ENCODE measurements at places on chromosomes 5 and 9.

- DNase-seq = no peak
Observed at GRCh38 chr5:88957013-88957412, 74.0 kb upstream of the MEF2C start.

DNA sequence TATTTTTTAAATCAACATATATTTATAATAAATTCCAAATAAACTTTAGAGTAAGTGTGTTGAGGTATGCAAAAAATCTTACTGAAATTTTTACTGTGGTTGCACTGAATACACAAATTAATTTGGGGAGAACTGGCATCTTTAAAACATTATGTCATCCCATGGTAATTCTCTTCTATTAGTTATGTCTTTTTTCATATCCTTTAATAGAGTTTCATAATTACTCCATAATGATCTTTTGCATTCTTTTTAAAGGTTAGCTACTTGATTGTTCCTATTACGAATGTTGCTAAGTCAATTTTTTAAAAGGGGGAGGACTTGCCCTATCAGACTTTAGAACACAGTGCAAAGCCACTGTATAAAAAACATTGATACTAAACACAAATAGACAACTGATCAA is 26.8 kb downstream of the SSBP2 start:
- DNase-seq = no peak

DNA sequence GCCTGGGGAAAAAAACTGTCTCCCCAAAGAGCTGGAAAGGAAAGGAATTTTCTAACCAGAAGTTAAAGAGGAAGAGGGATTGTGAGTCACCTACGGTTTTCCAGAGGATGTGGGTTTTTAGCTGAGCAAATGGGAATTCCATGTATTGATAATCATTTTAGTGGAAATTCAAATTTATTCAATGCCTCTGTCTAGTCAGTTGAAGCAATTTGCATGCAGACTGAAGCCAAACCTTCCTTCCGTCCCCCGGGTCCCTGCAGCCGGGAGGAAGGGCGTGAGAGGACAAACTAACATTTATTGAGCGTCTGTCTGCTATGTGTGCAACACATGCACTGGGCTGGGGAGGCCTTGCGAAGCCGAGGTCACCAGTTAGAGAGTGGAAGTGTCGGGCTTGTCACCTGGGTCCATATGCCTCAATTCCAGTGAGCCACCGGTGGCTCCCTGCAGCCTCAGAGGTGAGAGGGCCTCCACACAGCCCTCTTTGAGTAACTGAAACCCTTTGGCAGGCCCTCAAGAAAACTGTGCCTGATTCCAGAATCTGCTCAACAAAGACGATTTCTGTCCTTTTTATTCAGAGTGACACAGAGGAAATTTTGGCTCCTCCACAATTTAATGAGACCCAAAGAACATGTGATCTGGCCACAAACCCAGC is 70.3 kb downstream of the COL27A1 start:
- DNase-seq = no peak

DNA sequence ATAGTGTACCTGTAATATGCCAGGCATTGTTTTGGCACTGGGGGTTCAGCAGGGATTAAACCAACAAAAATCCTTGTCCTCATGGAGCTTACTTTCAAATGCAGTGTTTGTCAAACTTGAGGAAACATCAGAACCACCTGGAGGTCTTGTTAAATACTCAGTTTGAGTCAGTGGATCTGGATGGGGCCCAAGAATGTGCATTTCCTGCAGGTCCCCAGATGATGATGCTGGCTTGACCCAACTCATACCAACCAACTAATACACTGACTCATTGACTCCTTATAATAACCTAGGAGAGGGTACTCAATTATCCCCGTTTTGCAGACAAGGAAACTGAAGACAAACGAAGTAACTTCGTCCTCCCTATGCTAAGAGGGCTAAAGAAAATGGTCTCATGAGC is 11.3 kb downstream of the WWC1 start:
- DNase-seq = no peak

DNA sequence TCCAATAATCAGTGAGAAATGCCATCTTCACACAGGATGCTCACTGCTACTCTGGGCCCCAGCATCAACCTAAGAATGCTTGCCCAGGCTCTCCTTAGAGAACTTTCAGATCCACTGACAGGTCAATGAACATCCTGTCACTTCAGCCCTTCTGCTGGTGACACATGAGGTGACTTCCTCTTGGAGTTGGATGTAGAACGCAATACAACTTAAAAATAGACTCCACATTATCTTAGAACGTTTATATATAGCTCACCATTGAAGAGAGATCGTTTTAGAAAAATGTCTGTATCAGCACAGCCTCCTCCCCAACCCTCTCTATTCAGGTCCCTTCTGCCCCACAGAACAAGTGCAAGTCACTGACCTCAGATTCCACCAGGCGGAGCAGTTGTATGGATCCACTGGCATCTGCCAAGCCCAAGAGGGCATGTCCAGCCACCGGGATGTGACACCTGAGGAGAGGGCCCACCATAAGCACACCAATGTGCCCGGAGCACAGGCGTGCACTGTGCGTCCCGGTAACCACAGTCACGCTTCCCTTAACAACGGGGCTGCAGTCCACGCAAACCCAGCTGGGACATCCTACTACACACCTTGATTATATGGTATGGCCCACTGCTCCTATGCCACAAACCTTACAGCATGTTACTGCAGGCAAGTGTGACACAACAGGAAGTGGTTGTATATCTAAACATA is 2.9 kb downstream of the DPH7 start:
- no peak for DNase-seq

GRCh38 chr9:109122726-109123621 is 3.2 kb upstream of the TMEM245 start:
- no peak for DNase-seq

DNA sequence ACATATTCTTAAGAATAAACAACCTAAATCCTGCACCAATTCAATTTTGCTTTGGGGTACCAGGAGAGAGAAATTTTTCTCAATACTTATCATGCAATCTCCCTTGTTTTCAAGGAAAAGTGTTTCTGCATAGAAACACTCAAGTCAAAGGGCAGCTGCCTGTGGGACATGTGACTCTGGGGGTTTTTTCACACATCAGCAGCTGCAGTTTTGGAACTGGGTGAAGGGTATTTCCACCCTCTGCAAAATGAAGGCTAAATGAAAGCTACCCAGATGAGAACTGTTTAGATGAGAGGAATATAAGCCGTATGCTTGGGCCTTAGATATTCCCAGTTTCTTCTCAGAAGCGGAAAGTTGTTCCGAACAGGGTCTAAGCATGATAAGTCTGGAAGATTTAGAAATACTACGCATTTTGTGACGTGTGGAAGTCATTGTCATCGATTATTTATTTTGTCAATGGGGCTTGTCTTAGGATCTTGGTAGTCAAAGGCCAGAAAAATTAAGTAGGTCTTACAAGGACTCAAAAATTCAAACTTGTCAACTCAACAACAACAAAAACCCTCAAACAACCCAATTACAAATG is 64.3 kb upstream of the BOD1 start:
- DNase-seq = no peak

DNA sequence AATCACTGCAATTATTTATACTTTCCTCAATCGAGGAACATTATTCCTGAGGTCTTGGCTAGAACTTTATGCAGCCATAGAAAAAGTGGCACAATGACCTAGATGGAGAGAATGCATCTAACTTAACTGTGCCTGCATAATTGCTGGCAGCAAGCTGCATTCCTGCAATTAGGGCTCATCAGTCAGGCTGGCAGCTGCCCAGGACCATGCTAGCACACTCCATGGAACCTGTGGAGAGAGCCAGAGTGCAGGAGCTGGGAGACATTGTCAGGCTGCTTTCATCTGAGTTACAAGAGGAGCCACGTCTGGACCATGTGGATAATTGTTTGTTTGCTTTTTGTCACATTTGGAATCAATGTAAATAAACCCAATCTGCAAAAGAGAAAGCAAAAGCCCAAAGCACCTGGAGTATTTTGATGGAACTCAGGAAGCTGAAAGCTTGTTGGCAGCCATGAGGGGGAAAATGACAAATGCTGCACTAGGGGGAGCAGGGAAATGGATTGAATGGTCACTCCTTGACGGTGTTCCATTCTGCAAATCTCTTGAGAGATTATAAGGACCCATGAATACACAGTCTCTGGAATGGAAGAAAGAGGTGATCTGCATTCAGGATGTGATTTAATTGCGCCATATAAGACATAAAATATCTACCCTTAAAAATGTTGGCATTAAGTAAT is 839.9 kb downstream of the MAT2B start:
- DNase-seq = no peak

DNA sequence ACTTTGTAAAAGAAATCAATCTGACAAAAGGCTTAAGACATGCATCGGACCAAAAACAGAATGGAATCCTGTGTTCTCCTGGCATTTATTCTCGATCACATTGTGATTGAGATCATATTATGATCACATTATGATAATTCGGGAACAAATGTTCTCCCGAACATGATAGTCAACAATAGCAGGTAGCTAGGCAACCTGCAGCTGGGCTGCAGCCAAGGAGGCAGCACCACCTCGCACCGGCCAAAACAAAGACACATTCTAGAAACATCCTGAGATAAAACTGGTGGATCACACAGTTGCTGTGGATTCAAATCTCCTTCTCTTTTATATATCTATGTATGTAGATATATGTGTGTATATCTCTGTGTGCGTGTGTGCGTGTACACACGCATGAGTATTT is 480.6 kb upstream of the CYLC2 start:
- DNase-seq = no peak
